ENCODE measurements at places on chromosomes 12 and 14.

GRCh38 chr12:123972457-123973401 is at the start of the genes CCDC92 and ZNF664:
Gene CCDC92 (minus strand): TSS chr12:123972831. CDS start chr12:123944305, 28,526 bp downstream.
Gene ZNF664 (plus strand): TSS chr12:123973215. CDS start chr12:124012145, 38,930 bp downstream.
- peak; percentile 83 for DNase-seq

DNA sequence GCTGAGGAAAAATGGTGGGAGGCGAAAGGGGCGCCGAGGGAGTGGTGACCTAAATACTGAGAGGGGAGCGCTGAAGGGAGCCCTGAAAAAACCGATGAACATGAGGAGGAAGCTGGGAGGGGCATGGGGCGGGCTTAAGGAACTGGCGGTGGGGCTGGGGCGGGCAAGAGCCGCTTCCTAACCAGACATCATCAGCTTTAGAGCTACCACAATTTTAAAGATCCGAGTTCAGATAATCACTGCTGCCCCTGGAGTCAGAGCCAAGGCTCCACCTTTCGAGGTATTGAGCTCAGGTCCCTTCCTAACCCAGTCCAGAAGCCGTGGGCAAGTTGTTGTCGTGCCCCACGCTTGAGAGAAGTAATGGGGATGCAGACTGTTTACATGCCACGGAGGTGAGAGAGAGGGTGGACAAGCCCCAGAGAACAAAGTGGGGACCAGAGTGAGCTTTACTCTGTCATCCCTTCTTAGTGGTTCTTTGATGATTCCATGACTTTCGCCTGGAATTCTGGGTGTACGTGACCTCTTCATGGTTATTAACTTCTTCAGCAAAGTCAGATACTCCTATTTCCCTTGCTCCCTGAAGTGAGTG is 393 bp downstream of the ORMDL2 start:
- no peak for DNase-seq

- DNase-seq = no peak
Measured at GRCh38 chr14:71532344-71532743, 399.9 kb upstream of the RGS6 start.

DNA sequence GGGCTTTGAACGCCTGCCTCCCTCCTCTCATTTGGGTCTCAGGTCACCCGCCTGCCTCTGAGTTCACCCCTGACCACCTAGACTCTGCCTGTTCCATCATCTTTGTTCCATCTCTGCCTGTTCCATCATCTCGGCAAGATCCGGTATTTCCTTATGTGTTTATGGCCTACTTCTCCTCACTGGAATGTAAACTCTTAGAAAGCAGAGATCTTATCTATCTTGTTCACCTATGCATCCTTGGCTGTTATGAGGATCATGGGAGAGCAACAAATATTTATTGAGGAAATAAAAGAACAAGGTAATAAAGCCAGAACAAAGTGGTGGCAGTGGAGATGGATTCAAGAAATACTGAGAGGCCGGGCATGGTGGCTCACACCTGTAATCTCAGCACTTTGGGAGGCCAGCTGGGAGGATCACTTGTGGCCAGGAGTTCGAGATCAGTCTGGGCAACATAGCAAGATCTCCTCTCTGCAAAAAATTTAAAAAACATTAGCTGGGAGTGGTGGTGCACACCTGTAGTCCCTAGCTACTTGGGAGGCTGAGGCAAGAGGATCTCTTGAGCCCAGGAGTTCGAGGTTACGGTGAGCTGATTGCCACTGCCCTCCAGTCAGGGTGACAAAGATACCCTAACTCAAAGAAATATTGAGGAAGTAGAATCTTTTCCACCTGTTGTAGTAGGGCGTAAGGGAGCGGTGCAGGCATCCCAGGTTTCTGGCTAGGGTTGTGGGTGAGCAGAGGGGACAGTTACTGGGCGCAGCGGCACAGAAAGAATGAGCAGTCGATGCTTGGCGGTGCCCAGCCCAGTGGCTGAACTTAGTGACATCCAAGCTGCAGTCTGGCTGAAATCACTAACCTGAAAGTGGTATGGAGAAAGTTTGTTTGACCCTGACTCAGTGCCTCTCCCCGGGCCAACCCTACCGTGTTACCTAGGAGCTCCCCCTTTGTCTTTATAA is 1.7 kb upstream of the KLC1 start:
- no peak for DNase-seq

DNA sequence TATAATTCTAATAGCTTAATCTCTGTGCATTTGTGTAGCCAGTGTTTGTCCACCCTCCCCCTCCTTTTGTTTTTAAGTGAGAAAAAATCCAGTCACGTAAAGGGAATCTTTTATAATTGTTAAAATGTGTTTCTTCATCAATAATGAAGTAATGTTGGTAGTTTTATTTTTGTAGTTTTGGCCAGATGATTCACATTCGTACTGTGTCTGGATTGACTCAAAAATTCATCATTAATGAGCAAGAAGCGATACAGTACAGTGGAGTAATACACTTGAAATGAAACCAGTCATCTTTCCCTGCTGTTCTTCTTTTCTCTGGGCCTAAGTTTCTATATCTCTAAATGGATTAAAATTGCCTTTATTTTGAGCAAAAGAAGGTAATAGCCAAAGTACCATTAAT is 86.5 kb downstream of the SRGAP1 start:
- no peak for DNase-seq

DNA sequence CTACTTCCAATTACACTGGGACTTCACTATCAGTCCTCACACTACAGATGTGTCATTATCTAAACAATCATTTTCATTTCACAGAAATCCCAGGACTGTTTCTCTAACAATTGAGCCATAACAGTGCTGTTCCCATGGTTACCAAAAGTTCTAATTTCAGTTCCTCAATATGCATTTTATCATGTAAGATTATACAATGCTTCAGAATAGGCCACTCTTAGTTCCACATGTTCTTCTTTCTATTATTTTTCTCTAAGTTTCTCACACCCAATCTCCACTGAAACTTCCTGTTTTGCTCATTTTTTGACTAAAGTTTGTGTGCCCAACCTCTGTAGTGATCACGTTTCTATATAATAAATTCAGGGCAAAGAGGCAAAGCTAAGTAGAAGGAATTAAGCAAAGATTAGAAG is 185.8 kb downstream of the DUSP6 start:
- DNase-seq = no peak

- no peak for DNase-seq
Measured at GRCh38 chr12:117002051-117002817, 91.5 kb downstream of the FBXW8 start.

GRCh38 chr12:22002430-22002829 is 43.6 kb upstream of the CMAS start:
- DNase-seq = no peak

GRCh38 chr12:26874501-26875296 is 41.7 kb upstream of the ITPR2 start:
- no peak for DNase-seq

DNA sequence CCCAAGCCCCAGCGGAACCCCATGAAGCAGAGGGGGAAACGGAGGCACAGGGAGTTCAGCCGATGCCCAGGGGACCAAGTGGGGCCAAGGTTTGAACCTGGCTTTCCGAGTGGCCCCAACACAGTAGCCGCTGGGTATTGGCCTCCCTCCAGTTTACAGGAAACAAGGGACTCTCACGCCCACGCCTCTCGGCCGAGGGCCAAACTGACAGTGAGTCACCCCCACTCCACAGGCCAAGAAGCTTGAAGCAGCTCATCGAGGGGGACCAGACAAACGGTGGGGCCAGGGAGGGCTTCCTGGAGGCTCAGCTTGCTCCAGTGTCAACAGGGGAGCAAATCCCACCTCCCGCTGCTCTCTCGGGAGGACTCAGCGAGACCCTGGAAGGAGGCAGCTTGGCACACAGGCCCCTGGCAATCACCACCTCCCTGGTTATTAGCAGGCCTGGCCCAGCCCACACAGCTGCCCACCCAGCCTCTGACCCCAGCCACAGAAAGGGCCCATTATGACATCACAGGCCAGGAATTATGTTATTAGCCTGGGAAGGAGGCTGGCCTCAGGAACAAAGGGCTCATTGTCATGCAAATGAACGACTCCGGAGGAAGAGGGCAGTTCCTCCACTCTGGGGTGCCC is 54.6 kb downstream of the NCOR2 start:
- DNase-seq = peak; percentile 80

- DNase-seq = no peak
Measured at GRCh38 chr12:102421802-102422583, 58.4 kb downstream of the IGF1 start.

DNA sequence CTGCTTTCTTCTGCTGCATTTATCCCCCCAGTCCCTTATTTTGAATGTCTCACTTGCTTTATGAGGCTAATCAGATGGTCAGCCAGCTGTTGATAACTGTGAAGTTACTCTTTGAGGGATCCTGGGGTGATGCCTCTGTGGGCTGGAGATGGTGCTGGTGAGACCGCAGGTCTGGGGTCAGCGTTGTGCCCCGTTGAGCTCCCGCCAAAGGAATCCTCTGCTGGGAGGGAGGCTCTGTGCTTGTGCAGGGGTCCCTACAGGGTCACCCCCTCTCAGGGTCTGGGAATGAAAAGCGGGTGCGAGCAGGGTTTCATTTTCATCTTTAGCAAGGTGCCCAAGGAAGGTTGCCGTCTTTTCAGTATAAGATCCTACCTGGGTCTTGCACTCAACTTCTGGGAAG is 161.2 kb upstream of the RTL1 start:
- DNase-seq = no peak

- no peak for DNase-seq
Measured at GRCh38 chr14:37678916-37679315, 83.5 kb downstream of the TTC6 start.

DNA sequence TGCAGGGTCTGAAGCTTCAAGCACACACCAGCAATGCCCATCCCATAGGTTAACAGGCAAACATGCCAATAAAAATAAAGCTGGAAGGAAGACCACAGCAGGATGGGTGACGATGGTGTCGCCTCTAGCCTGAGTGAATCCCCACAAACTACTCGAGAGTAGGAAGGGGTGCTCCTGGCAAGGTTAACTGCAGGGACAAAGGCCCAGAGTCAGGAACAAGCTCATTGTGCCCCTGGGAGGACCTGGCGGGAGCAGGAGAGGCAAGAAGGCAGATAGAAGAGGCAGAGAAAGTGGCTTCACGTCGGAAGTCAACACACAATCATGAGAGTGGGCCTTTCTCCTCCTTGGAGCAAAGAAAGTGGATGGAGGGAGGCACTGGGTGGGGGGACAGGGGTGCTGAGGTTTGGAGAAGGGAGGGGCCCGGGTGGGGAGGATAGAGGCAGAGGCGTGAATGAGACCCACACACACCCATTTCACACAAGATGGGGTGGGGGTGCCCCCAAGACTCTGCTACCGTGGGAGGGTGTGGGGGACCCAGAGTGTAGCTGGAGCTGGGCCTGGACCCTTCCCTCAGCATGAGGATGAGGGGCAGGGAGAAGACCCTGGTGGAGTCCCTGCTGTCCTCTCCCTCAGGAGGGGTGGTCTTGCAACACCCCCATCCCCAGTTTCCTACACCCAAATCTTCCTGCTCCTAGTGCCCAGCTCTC is 43.1 kb downstream of the DIO3 start:
- no peak for DNase-seq

DNA sequence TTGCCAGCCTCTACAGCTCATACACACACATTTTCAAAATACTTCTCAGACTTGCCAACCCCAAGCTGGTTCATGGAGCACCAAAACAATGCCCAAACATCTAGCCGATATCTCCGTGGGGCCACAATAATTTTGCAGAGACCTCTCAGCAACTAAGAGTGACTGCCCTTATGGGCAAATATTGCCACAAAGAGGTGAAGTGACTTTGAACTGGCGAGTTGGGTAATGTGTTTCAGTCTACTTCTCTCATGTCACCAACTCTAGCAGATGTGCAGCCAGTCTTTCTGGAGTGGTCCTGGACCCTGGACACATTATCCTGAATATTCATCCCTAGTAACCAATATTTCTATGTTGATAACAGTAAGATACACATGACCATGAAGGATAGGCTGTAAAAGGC is 290.3 kb downstream of the EMP1 start:
- DNase-seq = no peak

- DNase-seq = no peak
Measured at GRCh38 chr12:89775063-89775985, 66.7 kb upstream of the ATP2B1 start.

GRCh38 chr14:53564870-53565269 is 391.8 kb downstream of the BMP4 start:
- DNase-seq = no peak

DNA sequence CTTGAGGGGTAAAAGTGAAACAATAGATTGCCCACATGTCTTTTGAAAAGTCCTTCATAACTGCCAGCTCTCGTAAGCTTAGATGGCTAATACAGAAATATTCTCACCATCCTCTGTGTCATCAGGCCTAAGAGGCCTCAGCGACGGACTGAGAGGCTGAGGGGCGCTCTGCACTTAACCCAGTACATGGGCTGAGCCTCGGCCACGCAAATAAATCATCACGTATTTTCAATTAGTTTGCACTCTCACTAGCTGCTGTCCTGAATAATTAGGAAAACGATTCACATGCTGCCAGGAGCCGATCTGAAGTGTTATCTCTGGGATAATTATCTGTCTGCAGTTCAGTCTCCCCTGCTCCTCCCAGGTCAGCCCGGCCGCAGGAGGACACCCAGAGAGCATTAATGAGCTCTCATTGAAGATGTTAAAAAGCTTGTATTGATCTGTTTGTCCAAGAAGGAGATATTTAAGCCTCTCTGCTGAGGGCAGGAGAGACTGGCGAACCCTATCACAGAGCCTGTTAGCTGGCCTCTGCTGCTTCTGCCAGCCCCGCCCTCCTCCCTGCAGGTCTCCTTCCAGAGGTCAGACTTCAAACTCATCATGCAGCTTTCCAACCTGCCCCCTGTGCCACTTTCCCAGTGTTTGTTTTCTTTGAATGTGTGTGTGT is 1051.3 kb downstream of the VRK1 start:
- DNase-seq = no peak

DNA sequence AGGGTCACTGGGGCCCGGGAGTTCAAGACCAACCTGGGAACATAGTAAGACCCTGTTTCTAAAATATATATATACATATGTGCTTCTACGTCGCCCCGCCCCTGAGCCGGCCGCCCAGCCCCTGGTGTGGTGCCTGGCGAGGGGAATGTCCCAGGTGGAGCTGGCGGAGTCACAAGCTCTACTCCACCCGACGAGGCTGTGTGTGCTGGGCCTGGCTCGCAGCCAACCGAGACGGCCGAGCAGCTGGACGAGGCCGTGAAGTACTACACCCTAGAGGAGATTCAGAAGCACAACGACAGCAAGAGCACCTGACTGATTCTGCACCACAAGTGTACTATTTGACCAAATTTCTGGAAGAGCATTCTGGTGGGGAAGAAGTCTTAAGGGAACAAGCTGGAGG is 22.1 kb upstream of the ITPK1 start:
- DNase-seq = no peak
